Activated CD8-positive, alpha-beta memory T cell treated with anti-CD3 and anti-CD28 coated beads for 1 hour (primary cell): ENCODE measurements at places on chromosomes 4 and X.

- no peak for DNase-seq
Observed at GRCh38 chr4:63155561-63155960, 1253.7 kb downstream of the TECRL start.

DNA sequence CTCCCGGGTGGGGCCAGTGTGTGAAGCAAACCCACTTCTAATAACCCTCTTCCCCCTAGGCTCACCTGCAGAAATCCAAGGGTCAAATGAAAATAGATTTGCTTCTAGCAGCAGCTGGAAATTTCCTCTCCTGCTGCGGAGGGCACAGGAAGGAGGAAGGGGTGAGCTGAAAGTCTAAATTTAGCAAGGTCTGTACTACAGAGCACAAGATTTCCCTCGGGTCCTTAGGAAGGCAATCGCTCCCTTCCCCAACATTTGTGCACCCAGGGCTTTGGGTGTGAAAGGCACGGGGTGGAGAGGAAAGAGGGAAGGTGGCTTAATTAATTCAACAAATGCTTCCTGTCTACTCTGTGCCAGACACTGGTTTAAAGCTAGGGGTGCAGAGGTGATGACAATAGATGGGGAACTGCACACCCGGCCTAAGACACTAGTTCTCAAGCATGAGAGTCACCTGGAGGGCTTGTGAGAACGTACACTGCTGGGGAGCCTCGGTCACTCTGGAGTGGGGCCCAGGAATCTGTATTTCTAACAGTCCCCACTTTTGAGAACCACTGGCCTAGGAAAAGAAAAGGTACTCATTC, 204.4 kb downstream of the NSUN7 start:
- no peak for DNase-seq

GRCh38 chr4:85769009-85769408, 294.1 kb downstream of the ARHGAP24 start:
- DNase-seq, result no peak

GRCh38 chrX:13220916-13221315, 98.9 kb downstream of the ATXN3L start:
- no peak for DNase-seq

- DNase-seq, result no peak
Observed at GRCh38 chrX:153055871-153056749, at the start of gene PNMA3. TSS of gene PNMA3 (plus strand) at chrX:153056470. CDS start at chrX:153057056, 586 bp downstream.

DNA sequence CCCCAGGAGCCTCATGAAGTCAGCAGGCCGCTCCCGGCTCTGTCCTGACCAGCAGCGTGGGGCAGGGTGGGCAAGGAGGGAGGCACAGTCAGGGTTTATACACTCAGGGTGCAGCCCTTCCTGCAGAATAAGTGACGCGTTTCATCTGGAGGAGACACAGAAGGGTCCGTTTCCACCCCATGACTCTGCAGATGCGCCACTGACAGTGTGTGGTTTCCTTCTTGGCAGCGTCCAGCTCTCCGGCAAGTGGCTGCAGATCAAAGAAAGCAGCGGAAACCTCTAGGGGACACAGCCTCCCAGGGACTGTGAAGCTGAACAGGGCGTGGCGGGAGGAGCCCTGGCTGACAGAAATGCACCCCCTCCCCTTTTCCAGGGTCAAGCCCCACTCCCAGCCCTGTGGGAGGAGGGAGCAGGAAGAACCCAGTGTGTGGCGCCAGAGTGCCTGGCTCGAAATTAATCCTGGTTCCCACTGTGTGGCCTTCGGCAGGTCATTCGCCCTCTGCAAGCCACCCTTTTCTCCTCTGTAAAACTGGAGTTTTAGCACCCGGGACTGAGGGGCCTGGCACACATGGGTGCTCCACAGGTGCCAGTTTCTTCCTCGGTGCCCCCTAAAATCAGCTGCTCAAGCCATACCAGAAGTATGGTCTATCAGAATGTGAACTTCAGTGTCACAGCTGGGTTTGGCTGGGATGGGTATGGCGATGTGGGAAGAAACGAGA, 17.3 kb upstream of the TBC1D14 start:
- no peak for DNase-seq

DNA sequence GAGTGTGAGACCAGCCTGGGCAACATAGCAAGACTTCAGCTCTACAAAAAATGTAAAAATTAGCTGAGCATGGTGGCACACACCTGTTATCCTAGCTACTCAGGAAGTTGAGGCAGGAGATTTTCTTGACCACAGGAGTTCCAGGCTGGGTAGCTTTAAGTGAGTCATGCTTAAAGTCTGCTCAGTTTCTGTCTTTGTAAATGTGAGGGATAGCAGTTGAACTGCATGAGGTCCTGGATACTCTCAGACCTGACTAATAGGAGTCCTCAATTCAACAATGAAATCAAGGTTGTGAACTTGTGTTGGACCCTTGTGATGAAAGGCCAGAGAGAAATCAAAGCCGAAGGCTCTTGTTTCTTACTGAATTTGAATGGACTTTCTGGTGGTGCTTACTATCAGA, 45.2 kb downstream of the STARD8 start:
- DNase-seq, result no peak

- no peak for DNase-seq
Observed at GRCh38 chr4:169099771-169100180, 89.7 kb upstream of the CBR4 start.

- no peak for DNase-seq
Observed at GRCh38 chrX:6640727-6641126, 105.8 kb upstream of the VCX3A start.

GRCh38 chrX:734362-734761, 103.8 kb downstream of the SHOX start:
- DNase-seq, result no peak

DNA sequence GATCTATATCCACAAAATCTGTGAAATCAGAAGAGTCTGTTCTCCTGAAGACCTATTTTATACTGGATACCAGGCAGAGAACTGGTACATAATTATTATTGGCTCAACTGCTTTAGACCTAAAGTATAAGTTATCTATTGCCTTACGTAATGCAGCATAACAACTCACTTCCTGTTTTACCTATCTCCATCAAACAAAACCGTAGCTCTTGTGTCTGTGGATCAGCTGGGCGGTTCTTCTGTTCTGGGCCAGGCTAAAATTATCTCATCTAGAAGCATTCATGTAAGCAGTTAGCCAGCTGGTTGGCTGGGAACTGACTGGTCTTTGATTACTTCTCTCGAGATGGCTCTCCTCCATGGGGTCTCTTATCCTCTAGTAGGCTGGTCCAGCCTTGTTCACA, 57.8 kb downstream of the PPP1R2C start:
- no peak for DNase-seq

DNA sequence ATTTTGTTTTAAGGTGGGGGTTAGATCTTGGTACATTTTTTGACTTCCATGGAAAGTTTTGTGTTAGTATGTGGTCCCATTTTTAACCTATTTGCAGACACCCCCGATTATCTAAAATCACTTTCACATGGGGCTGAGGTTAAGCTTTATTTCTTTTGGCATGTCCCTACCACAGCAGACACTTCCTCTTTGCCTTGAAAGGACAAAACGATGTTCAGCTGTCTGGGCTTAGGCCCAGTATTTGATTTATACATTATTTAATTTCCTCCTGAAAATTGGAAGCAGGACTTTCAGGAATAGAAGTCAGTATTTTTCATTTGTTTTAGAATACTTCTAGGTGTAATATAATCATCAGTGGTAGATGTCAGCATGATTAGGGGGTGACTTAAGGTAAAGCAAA, 112.4 kb upstream of the SPRY1 start:
- DNase-seq, result no peak

DNA sequence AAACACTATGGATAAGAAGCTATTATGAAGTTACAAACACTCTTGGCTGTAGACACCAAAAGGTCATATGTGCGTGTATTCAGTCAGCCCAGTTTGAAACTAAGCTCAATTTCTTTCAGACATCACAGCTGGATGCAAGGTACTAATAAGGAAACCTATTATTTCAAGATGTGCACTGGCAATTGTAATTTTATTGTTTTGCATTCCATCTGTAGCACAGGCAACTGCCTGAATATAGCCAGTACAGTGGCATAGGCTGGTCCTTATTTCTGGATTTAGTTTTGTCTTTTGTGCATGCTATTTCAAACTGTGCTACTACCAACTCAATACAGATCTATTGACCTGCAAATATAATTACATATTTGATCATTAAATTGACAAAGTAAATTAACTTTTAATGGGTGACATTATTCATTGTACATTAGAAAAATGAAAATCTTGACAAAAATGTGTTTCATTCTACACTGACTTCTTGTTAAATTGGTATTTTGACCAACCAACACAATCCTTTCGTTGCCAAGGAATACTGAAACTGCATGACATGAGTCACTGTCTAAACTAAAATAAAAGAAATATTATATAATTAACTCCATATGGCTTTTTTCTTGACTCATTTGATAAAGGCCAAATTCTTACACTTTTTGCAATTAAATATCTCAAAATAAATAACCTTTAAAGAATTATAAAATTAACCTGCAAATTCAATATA, 594.3 kb upstream of the ADGRL3 start:
- no peak for DNase-seq

GRCh38 chr4:186724864-186725468, 1.3 kb upstream of the FAT1 start:
- no peak for DNase-seq

GRCh38 chrX:7086384-7086783, 61.1 kb upstream of the STS start:
- no peak for DNase-seq

GRCh38 chrX:48474127-48474526, 1.9 kb upstream of the FTSJ1 start:
- DNase-seq, result no peak

GRCh38 chrX:110987292-110987691, 108.7 kb upstream of the PAK3 start:
- DNase-seq, result no peak

GRCh38 chr4:78749972-78750727, 26.0 kb upstream of the BMP2K start:
- DNase-seq, result no peak

DNA sequence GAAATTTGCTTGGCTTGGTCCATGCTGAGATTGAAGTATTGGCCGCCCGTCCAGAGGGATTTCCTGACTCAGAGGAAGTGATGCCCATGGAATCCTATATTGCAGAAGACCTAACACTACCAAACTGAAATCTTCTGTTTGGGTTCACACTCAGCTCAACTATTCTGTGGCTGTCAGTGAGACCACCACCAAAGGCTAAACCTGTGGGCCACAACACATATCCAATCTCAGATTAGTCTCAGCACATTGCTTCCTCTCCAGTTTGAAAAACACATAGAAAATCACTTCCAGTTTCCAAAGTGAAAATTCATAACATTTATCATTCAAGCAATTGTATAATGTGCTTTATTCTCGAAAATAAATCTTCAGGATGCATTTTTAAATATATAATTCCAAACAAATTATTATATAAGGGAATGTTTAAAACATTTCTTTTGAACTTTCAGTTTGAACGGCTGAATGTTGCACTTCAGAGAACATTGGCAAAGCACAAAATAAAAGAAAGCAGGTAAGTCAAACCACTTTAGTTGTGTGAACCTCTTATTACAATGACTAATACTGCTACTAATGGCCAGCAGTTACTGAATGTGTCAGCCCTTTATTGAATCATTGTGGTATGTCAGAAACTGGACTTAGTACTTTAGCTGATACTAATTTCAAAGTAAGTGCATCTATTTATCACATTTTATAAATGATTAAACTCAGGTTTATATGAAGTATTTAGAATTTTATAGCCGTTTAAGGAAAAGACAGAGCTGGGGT, 37.0 kb downstream of the GUCY1A1 start:
- DNase-seq, result no peak

DNA sequence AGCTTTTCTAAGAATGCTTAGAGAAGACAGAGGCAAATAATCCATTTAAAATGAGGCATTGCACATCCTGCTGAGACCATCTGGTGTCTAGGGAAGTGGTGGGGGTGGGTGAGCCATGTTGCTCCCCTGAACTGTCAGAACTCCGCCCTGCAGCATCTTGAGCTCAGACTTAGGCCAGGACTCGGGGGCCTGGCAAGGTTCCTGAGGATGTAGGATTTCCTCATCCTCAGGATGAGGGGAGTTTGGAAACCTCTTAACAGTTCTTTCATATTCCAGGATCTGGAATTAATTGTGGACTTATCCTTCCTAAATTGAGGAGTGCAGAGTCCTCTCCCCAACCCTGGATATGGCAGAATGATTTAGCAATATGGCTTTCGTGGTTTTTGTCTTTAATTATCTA, 6.6 kb downstream of the TLL1 start:
- DNase-seq, result no peak

GRCh38 chr4:111633663-111634266, 511.5 kb upstream of the FAM241A start:
- DNase-seq, result no peak

DNA sequence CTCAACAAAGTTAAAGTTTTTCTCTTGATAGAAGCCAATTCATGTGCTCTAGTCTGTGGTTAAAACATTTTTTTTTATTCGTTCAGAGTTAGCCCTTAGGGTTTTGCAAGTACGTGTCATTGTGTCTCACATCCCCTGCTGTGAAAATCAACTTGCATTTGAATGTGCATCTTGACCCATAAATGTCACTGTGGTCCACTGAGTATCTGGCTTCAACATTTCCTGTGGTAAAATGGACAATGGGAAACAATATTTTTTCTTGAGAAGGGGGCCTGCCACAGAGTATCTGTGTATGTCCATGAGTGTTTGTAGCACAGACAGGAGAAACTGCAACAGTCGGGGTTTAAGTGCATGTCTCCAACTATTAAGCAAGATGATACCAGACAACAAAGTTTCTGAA, 554.8 kb upstream of the TENM3 start:
- DNase-seq, result no peak

DNA sequence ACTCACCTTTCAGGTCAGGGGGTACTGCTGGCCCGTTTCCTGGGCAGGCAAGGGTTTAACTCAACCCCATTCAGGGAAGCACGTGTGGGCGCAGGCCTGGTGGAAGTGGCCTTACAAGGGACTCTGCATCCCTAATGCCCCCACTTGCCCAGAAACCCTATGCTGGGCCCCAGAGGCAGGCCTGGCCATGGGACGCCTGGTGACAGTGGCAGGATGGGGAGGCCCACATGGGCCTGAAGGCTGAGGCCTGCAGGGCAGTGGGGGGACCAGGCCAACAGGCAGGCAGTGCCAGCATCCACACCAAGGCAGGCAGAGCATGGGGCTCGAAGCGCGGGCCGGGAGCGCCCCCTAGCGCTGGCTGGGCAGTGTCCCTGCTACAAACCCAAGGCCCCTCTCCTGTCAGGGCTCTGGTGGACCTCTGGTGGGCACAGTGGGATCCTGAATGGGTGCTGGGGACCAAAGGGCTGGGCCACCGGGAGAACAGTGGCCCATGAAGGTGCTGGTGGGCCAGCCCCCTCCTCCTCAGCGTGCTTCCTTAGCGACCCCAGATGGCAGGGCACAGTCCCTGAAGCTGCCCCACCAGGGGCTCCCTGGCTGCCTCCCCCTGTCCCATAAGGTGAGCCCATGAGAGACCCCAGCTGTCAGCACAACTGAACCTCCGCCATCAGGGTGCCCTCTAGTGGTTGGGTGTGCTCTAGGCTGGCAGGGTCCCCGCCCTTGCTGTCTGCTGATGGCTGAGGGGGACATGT, 16.8 kb downstream of the FGFR3 start:
- no peak for DNase-seq

GRCh38 chrX:40281336-40282005, 183.7 kb upstream of the BCOR start:
- no peak for DNase-seq

DNA sequence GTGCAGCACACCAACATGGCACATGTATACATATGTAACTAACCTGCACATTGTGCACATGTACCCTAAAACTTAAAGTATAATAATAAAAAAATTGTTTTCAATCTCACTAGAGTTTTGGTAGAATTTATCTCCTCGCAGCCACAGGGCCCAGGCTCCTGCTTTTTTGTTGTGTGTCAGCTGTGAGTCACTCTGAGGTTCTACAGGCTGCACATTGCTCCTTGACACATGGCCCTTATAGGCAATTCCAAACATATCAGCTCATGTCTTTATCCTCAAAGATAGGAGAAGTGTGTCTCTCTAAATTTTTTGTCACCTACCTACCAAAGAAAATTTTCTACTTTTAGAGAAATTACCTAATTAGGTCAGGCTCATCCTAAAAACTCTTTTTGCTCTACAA, 252.1 kb upstream of the ADGRL3 start:
- DNase-seq, result no peak
